ENCODE measurements at places on chromosomes 4 and X.

DNA sequence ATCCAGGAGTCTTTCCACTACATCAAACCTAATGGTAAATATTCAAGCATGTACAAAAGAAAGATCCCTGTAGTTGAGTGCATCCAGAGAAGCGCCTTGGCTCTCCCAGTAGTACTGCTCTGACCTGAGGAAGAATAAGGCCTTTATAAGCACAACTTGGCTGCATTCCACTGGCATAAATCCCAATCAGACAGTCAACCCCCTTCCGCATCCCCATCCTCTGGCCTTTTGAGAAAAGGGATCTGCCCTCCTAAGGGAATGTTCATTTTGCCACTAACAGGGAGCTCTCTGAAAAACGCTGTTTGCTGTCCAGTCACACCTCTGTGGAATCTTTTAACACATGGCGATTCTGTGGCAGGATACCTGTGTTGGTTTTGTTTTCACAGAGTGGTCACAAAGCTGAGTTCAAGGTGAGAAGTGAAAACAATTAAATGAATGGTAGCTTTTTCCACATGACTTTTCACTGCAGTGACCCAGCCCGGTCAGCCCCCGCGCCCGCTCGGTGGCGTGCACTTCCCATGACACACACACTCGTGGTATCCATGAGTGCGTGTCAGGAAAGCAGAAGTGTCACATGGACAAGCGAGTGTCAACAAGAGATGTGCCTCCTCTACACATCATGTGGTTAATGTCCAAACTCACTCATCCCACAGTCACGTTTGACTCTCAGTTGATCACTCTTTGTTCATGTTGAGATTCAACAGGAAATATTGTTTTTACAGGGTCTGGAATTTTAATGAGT, 112.2 kb upstream of the ENPP6 start:
- DNase-seq = no peak

DNA sequence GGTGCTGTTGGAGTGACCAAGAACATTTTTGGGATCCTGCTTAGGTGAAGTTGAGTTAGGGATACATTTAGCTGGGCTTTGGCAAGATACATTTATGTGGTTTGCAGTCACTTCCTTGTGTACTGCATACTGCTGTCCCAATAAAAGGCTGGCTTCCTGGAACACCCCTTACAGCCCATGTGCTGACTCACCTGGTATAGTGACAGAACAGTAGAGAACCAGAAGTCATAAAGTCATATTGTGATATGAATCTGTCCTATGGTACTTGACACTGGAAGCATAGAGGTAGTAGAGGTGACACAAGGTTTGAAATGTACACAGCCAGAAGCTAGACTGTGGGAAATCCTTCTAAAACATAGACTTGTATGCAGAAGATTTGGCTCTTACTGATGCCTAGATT, 55.3 kb upstream of the SLC25A43 start:
- no peak for DNase-seq

DNA sequence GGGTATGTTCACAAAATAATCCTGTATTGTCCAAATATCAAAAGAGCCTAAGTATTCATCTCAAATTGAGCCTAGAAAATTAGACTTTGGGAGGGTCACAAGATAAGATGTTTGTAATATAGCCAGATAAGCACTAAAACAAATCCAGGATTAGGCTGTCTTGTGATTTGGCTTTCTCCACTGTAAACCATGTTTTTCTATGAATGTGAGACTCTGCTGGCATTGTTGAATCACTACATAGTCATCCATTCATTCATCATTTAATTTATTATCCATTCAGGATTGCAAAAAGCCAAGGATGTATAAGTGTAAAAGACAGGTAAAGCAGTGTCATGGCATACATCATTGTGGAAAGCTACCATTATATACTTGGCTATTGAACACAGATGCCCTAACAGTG, 148.0 kb downstream of the GRID2 start:
- DNase-seq = no peak

GRCh38 chr4:70197842-70198241, 2.3 kb downstream of the ODAM start:
- DNase-seq = no peak
